ENCODE measurements at places on chromosomes 5 and 9.

DNA sequence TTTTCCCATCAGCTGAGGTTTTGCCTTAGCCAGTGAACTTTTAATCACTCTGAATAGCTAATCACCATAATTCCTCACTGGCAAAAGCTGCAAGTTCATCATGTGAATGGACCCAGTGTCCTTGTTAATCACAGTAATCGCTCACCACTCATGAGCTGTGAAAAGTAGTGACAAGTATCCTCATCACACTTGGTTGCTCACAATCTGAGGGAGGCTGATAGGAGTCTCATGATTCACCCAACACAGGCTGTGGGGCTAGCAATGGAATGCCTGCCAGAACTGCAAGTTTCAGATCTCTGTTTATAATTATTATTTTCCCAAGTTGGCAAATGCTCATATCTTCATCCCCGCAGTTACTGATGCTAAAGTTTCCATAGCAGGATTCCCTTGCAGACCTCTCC, 467.2 kb downstream of the KIF4B start:
- no peak for DNase-seq

DNA sequence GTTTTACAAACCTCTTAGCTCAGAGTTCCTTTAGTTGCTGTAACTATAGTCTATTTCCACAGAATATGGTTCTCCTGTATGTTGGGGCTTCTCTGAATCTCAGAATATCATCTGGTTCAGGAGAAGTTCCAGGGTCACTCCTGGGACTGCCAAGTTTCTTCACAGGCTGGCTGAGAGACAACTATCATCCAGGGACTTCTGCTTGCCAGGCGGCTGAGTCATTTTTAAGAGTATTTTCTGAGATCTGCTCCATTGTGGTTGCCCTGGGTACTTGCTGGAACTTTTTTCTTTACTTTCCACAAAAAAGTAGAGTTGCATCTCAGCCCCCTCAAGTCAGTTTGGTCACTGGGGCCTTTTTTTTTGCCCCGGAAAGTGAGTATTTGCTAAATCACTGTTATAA, 566.5 kb downstream of the LRRC70 start:
- DNase-seq = no peak

DNA sequence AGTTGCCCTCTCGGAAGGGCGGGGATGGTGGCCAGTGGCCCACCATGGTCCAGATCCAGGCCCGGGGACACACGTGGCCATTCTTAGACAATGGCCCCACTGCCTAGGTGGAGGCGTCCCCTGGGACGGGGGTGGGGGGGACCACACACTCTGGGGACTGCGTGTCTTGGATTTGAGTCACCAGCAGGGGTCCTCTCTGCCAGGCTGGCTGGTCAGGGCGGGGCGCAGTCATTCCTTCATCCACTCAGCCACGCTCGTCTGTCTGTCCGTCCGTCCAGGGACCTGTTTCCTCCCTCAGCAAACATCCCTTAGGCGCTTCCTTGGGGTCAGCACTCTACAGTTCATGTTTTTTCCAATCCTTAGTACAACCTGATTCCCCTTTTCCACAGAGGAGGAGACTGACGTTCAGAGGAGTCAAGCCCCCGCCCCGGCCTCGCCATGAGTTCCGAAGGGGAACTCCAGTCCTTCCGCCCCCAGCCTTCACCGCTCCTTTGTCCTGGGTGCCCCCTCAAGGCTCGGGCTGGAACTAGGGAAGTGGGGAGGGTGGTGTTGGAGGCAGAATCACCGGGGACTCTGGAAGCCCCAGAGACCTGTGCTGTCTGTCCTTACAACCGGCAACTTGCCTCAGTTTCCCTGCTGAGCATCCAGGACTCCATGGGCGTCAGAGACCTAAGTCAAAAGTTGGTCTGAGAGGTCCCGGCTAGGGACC, 276.6 kb upstream of the MVB12B start:
- no peak for DNase-seq

DNA sequence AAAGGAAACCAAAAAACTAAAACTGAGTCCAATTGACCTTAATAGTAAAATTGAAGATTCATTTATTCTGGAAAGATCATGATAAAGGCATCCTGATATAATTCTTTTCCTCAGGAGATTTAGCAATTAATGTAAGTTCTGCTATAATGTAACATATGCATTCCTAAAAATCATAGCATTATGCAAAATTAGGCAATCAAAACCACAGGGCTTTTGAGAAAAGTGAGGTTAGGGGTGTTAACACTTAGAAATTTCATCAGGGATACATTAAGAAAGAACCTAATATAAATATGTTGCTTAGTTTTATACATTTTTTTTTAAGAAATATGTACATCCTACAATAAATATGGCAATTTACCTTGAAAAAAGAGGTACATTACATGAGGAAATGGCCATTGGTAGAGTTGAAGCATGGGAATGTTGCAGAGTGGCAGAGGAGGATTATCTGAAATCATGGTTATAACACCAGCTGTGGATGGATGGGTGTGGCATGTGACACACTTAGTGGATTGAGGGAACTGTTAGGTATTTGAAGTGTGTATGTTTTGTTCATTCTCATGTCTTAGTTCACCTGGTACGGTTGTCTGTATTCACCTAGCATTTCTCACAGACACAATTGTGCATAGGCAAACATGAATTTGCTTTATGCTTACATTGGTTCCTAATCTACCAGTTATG, 51.1 kb downstream of the CCNH start:
- no peak for DNase-seq

- no peak for DNase-seq
These were observed 77.3 kb upstream of the MAN2A1 start for GRCh38 chr5:109612278-109612905.

- DNase-seq = no peak
These were observed 18.5 kb downstream of the FBXW2 start for GRCh38 chr9:120774719-120775118.

DNA sequence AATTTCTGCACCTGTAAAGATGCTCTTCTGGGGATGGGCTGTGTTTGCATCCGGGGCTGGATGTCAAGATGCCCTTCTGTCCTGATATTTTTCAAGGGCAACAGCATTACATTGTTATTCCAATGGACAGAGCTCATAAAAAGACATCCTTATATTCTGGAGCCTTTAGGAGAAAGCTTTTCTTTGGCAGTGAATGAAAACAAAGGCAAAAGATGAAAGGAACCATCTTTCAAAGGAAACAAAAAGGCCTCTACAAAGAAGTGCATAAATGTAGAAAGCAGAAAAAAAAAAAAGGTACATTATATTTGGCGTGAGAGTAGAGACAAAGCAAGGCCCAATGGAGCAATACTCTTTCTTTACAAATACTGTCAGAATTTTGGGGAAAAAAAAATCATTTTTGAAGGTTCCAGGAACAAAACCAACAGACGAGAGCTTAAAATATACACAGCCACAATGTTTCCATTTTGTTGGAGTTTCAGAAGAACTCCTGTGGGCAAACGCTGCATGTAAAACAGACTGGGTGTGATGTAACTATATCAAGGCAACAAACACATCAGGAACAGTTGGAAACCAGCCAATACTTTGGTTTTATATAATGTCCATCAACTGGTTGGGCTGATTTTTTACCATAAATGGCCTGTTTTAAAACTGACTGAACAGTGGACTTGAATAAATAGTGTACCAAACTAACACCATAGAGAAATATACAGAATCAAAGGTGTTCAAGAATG, 885.6 kb upstream of the DMAC1 start:
- DNase-seq = no peak

- no peak for DNase-seq
These were observed 112.3 kb upstream of the SMIM23 start for GRCh38 chr5:171673328-171673727.

Data from activated CD4-positive, alpha-beta T cell treated with anti-CD3 and anti-CD28 coated beads for 36 hours (primary cell).